ENCODE measurements at places on chromosomes 13 and 19.

GRCh38 chr19:23956051-23956450 lies 41.4 kb downstream of the ZNF726 start:
- no peak for DNase-seq

DNA sequence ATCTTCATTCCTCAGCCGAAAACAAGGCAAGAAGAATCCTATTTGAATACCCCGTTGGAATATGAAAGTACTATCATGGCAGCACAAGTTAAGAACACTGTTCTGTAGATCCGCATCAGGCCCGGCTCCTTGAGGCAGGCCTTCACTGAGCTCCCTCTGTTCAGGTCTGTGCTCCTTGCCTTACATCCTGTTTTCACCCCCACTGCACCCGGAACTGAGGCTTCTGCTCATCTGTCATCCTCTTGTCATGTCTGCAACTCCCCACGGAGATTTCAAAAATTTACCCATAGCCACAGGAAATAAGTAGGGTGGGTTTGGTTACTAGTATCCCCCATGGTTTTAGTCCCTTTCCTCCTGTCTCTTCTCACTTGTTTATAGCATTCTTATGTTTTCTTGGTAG lies 861.9 kb downstream of the GPC5 start:
- no peak for DNase-seq

DNA sequence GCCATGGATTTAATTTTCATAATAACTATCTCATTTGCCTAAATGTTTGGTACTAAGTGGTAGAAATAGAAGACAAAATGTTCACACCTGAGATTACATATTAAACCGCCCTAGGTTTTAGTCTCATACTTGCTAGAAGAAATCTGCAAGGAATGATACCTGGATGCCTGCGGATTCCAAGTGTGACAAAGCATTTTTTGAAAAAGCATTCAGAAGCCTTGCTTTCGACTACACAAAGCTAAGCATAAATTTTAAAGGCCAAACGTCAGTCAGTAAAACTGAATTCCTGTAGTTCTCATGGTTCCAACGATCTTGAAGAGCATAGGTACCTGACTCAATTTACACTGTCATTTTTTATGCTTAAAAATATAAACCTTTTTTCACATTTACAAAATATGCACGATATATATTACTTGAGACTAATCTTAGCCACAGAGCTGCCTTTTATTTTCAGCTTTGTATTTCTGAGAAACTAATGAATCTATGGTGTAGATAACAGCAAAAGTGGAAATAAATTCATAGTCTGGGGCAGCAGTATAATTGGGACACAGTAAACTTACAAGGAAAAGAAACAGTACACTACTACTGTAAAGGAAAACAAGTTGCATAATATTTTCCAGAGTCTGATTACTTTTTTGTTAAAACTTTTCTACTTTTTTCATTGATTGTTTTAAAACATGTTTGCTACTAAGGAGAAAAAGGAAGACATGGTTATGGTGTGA lies 1.2 kb upstream of the LRRC63 start:
- DNase-seq: no peak

DNA sequence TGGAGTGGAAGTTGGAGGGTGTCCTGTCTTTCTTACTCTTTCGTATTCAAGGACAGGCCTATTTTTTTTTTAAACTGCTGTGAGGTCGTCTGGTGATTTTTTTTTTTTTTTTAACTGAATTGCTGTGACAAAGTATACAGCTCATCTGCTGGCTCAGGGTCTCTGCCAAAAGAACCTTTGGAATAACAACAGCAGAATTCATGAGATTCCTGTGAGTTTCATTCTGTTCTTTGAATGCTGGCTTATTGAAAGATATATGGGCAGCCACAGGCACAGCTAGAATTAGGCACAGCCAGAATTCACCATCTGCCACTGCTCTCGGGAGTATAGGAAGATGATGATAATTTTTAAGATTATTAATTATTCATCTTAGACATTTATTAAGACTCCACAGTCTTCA lies 21.4 kb upstream of the FRY start:
- no peak for DNase-seq

DNA sequence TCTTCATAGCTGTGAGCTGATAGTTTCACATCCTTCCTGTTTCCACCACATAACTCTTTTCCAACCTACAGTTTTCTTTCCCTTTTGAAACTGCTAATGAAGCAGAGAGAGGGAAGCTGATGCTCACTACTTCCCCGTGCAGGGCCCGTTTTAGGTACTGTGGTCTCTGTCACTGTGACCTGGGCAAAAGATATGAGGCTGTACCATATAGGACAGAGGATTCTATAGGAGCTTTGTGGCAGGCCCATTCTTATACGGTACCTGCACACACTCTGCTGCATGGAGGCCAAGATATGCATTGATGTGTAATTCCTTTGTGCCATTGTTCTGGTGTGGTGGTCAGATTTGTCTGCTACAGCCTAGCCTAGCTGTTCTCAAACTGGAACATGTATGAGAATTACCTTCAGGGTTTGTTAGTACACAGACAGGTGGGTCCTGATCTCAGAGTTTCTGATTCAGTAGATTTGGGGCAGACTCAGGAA lies 577.3 kb downstream of the LMO7 start:
- DNase-seq: no peak

- no peak for DNase-seq
Measured at GRCh38 chr19:6204212-6204611, 68.7 kb downstream of the ACSBG2 start.

DNA sequence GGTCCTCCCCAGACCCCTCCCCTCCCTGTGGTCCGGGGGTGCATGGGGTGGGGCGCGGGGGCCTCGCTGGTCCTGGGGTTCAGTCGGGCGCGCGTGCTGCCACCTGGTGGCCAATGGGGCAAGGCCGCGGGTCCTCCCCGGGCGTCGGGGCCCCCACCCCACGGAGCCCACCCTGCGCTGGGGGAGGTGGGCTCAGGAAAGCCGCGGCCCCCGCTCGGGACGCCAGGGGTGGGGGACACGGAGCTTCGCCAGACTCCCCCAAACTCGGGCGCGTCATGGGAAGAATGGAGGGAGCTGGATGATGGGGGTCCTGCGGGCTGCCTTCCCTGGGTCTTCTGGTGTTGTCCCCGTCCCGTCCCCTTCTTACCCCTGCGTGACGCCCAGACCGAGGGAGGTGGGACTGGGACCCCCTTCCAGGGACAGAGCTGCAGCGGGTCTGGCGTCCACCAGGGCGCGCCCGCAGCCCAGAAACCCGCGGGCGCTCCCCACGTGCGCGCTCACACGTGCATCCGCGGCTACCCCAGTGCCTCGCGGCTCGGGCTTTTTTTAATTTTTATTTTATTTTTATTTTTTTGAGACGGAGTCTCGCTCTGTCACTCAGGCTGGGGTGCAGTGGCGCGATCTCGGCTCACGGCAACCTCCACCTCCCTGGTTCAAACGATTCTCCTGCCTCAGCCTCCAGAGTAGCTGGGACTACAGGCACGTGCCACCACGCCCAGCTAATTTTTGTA lies 19.8 kb upstream of the TCF3 start:
- DNase-seq: peak; percentile 68

- DNase-seq: no peak
Measured at GRCh38 chr13:44232774-44233173, 140.8 kb upstream of the SERP2 start.

DNA sequence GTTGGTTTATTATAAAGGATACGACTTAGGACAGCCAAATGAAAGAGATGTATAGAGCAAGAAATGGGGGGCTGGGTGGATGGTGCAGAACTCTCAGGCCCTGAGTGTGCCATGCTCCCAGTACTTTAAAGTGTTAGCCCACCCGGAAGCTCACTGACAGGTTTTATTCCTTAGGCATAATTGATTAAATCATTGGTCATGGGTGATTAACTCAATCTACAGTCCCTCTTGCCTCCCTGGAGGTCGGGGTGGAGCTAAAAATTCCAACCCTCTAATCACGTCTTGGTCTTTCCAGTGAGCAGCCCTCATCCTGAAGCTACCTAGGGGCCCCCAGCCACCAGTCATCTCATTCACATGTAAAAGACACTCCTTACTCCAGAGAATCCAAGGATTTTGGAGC lies 9.9 kb upstream of the LEUTX start:
- no peak for DNase-seq

- no peak for DNase-seq
Measured at GRCh38 chr13:26041444-26041843, 10.4 kb downstream of the SHISA2 start.

DNA sequence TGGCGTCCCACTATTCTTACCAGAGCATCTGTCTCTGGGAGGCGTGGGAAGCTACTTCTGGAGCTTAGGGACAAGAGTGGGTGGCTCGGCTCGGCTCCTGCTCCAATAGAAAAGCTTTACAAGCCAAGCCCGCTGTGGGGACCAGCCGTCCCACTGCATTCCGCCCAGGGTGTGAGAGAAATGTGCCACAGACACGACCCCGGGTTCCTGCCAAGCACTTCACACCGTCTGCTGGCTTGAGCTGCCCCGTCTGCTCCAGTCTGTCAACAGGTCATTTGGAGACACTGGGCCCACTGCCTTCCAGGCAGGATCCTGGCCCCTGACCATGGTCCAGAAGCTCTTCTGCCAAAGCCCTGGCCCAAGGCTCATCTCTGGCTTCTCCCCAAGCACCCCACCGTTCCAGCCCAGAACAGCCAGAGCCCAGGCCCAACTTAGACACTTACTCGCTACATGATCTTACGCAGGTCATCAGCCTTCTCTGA lies 6.5 kb upstream of the FKRP start:
- no peak for DNase-seq

DNA sequence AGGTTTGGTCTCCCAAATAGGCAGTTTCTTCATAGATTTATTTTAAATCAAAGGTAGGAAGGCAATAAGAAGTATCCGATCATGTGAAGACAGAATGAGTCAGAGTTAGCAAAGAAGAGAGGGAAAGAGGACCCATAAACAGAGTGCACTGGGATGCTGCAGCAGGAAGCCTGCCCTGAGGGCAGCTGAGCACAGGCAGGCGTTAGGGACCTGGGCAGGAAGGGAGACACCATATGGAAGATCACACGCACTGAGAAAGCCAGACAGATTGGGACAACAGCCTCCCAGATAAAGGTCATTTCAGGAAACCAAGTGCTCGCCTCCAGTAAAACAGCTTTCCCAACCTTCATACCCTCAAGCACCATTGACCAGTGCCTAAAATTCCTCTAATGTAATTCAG lies 598.0 kb downstream of the EFNB2 start:
- DNase-seq: no peak

- no peak for DNase-seq
Measured at GRCh38 chr13:105007166-105007808, 1528.2 kb downstream of the EFNB2 start.

- no peak for DNase-seq
Measured at GRCh38 chr13:33205804-33206221, 79.7 kb downstream of the STARD13 start.

GRCh38 chr19:55418185-55418584 lies 10.6 kb upstream of the UBE2S start:
- peak; percentile 46 for DNase-seq

GRCh38 chr13:71378961-71379905 lies 487.8 kb downstream of the DACH1 start:
- no peak for DNase-seq

GRCh38 chr19:8462571-8462970 lies 17.8 kb downstream of the HNRNPM start:
- DNase-seq: no peak

DNA sequence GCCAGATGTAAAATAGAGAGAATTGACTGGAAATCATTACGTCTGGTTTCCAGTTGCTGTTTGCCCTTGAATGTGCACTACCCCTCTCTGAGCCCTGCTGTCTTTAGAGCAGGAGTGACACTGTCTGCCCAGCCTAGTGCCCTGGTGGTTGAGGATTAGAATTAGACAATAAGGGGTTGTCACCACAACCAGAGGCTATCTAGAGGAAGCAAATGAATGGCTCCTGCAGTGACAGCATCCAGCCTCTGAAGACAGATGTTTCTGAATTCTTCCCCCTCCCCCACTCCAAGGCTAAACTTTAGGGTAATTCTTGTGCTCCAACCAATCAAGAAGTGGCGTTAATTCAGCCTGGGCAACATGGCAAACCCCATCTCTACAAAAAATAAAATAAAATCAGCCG lies 2.0 kb downstream of the RAB8A start:
- no peak for DNase-seq
